Sigmoid colon (tissue), 7 donors: ENCODE measurements at places on chromosomes 3 and 15. TPM values are rescaled to one million over a fixed set of nuclear protein-coding genes. Genes with fewer than 3 reads are reported as not detected.

DNA sequence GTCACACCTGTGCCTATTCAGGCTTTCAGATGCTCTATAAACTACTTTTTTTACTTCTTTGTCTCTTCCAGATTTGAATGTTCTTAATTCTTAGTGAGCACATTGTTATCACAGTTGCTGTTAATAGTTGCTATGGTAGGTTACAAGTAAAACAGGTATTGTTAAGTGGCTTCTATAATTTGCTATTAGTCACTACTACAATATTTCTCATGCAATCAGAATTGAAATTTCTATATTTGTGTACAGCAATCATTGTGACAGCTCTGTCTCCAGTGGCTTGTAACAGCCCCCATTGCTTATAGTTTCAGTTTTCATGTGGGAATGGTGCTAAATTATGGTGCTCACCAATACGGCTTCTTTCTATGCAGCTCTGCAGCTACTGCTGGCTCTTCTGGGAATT, 318.4 kb upstream of the GOLIM4 start:
- DNase-seq: no peak

- no peak for DNase-seq
Measured at GRCh38 chr15:34609102-34610057, 25.9 kb upstream of the GOLGA8B start.

DNA sequence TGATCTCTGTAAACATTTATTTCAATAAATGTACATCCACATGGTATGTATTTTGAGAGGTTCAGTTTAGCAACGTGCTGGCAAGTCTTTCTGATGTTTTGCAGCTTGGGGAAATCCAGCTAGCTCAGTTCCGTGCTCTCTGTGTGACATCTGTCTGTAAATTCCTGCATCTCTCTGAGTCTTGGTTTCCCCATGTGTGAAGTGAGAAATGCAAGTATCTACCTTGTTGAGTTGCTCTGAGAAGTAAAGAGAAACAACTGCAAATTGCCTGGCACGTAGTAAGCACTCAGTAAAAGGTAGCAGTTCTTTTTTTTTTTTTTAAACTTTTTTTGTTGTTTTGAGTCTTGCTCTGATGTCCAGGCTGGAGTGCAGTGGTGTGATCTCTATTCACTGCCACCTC, 30.2 kb upstream of the MORF4L1 start:
- no peak for DNase-seq

Gene OR4F6
- total RNA-seq: not detected
